Smooth muscle cell of bladder (primary cell): ENCODE measurements at places on chromosomes 7 and 10. TPM values are rescaled to one million over a fixed set of nuclear protein-coding genes. Genes with fewer than 3 reads are reported as not detected.

Gene C10orf62
- 0.14 TPM in 1 of 2 replicates, not detected in the other for total RNA-seq

Gene CFAP58
- 0.92 and 1.3 TPM in 2 replicates for total RNA-seq

Gene CDC14C
- not detected in 2 replicates for total RNA-seq

Gene LAMB1
- 534 and 562 TPM in 2 replicates for total RNA-seq

Gene TUBAL3
- total RNA-seq: not detected in 2 replicates

Gene RNF148
- 0.28 and 0.74 TPM in 2 replicates for total RNA-seq

Gene DMBT1
- total RNA-seq: under 0.01 and 0.09 TPM in 2 replicates

Gene XRCC2
- 0.37 and 0.43 TPM in 2 replicates for total RNA-seq

Gene STARD3NL
- total RNA-seq: 48.9 and 66.4 TPM in 2 replicates

Gene PNLIPRP2
- not detected in 2 replicates for total RNA-seq

Gene SCRN1
- total RNA-seq: 76.4 and 100 TPM in 2 replicates

Gene C10orf120
- total RNA-seq: not detected in 2 replicates

Gene SPDYE5
- total RNA-seq: not detected in 2 replicates

Gene LRRD1
- 0.14 TPM in 1 of 2 replicates, not detected in the other for total RNA-seq

Gene CNPY1
- total RNA-seq: not detected in 2 replicates

Gene IGF2BP3
- total RNA-seq: 8.4 and 12.8 TPM in 2 replicates

Gene MSMB
- not detected in 2 replicates for total RNA-seq

Gene ZFYVE27
- total RNA-seq: 16.9 and 20.2 TPM in 2 replicates

Gene SLC26A5
- total RNA-seq: not detected in 2 replicates

Gene FEZF1
- not detected in 2 replicates for total RNA-seq

Gene GATA3
- not detected in 2 replicates for total RNA-seq

Gene H2BK1
- total RNA-seq: not detected in 2 replicates

Gene ODAD2
- total RNA-seq: 1.2 and 3.1 TPM in 2 replicates

Gene DLX6
- total RNA-seq: not detected in 2 replicates

Gene COL17A1
- total RNA-seq: 0.43 and 0.74 TPM in 2 replicates
